ENCODE measurements at places on chromosomes 6 and 20.

DNA sequence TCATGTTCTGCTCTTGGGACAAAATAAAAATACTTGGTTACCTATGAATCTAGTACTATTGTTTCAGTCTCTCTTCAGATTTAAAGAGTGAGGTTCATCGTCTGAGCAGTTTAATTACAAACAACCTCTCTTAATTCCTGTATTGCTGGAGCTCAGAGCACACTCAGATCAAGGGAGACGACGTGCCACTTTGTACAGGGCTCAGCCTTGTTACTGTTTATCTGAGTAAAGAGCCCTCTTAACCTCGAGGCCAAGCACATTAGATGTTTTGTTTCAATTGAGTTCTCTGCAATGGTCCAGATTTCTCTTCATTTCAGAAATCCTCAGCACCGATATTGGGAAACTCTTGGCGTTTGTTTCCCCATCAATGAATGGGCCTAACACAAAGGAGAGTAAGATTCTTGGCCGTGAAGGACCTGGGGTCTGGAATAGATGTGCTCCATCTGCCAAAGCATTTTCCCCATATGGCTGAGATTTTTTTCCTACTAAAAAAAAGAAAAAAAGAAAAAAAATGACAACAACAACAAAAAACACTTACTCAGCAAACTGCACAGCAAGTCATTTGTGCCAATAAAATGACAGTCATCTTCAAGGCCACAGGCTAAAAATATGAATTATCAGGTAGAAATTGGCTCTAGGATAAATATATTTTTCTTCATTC is 82.6 kb upstream of the CCN6 start:
- peak; percentile 16 for DNase-seq

DNA sequence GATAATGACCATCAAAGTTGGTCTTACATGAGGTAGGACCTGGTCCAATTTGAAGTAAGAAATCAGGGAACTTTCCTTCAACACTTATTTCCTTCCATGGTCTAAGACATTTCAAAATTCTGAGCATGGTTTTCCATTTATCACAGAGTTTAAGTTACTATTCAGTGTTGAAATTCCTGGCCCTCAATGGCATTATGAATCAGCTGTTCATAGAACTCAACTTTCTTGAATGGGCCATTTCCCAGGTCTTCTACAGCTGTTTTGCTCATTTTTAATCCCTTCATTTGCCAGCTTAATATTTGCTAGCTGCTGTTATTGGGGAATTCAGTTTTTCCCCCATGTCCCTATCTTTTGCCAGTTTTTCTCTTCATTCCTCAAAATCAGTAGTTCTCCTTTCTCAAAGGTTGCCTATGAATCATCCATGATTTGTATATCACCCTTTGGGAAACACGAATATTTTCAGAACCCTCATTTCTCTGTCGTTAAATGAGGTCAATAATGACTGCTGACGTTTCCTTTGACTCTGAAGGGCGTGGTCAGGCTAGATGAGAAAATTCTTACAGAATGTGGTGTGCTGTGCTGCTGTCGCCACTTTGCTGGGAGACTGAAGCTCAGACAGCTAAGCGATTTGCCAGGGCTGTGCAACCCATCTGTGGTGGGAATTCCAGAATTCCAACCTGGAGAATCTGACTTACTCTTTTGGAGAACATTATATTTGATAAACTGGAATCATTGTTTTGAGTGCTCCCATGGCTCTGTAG is 216.5 kb upstream of the FLRT3 start:
- no peak for DNase-seq

DNA sequence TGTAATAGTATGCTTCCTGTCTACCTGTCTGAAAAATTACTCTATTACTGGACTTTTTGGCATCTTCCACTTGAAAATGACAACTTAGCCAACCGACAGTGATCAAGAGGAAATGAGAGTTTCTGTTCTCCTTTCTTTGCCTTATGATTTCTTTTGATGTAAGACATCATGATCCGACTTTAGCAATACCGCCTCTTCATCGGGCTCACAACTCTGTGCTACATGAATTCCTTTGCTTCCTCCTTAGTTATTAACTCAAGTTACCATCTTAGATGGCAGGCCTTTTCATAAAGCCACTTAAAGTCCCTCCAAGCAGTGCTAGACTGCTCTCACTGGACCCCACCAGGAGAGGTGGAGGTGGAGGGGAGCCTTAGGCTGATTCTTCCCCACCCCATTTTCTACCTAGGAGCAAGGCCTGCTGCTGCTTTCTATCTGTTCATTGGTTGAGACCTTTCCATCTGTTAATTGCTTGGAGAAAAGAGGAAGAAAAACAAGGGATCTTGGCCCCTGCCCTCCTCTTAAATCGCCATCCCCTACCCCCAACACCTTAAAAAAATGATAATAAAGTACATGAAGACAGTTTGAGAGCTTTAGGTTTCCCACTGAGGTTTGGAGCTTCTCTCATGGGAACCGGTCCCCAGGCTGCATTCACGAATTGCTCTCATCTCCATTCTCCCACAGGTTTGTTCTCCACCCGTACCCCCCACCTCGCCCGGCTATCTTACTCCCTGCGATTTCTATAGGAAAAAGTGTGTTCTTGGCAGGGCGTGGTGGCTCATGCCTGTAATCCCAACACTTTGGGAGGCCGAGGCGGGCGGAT is 21.6 kb upstream of the MCM3 start:
- DNase-seq = peak; percentile 94

GRCh38 chr6:160477901-160478300 is 129.7 kb downstream of the SLC22A3 start:
- no peak for DNase-seq
